NCI-H2171 (cell line): ENCODE measurements at places on chromosomes 4 and X.

- DNase-seq = no peak
These were observed 11.4 kb upstream of the MCUB start for GRCh38 chr4:109548655-109549054.

- DNase-seq = no peak
These were observed 68.7 kb downstream of the APBB2 start for GRCh38 chr4:41145571-41146078.

GRCh38 chr4:186981161-186981560 lies 257.5 kb upstream of the FAT1 start:
- no peak for DNase-seq

DNA sequence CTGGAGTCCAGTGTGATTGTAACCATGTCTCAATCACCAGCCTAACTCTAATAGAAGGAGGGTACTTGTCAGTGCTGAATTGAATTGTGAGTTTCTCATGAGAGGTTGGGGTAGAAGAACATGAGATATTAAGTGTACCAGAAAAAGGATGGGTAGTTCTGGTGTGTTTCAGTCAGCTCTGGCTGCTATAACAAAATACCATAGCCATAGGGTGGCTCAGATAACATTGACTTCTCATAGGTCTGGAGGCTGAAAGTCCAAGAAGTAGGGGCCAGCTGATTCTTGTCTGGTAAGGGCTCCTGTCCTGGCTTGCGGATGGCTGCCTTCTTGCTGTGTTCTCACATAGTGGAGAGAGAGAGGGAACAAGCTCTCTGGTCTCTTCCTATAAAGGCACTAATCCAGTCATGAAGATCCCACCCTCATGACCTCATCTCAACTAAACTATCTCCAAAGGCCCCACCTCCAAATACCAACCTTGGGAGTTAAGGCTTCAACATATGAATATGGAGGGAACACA lies 35.6 kb upstream of the STX18 start:
- no peak for DNase-seq
